ENCODE measurements at places on chromosomes 7 and 10.

- DNase-seq: no peak
Observed at GRCh38 chr10:6140141-6140841, 51.5 kb downstream of the RBM17 start.

DNA sequence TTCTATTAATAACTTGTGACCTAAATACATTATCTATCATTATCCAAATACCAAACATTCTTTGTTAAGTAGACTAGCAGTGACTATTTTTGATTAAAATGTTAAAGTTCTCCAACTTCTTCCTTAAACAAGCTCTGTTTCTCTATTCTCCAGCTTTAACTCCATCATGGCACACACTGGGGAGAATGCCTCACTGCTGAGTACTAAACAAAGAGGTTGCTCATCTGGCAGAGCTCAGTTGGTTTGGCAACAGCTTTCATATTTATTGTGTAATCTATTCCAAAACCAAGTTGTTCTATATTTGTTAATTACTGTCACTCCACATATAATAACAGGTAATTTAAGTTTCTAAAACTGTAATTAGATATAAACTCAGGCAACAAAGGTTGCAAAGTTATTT lies 89.6 kb downstream of the USP6NL start:
- DNase-seq: no peak

DNA sequence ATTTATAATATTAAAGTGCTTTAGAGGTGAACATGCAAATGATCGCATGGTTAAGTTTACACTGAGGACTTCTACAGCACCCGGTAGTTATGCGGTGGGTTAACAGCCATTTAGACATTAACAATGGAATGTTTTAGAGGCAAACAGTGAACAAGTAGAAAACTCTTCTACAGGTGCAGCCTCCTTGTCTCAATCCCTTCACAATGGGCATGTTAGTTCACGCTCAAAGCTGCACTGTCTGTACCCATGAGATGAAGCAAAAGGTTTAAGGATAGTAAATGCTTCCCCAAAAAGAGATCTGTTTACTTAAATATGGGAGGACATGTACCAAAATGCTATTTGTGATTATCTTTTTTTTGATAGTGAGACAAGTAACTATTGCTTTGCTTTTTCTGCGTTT lies 25.1 kb downstream of the PUS7 start:
- DNase-seq: no peak

- DNase-seq: no peak
Observed at GRCh38 chr10:71840177-71840957, 10.7 kb downstream of the PSAP start.

DNA sequence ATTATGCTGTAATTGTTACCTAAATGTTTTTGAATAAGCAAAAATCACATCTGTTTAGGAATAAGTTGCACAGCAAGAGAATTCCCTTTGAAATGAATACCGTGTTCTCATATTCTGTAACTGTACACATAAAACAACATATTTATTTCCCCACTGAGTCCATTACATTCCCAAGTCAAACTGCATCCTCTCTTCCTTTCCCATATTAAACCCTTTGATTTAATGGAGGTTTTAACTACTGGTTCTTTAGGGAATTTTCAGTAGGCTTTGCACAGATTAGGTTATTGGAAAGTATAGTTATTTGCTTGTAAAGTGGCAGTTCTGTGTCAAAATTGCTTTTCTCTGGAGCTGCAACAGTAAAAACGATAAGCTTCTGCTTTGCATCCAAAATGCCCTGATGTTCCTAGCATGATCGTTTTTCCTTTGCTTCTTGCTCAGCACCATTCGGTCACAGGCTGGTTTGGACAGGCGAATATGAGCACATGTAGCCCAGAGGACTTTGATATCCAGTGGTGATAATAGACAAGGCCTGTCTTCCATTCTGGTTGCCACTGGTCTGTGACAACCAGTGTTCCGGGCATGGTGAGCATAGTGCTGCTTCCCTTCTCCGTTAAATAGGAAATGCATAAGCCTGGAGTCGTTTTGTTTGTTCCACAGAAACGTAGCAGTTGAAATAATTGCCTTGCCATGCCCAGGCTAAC lies 696.1 kb downstream of the AUTS2 start:
- no peak for DNase-seq

- DNase-seq: no peak
Observed at GRCh38 chr10:82075605-82076004, 200.6 kb downstream of the NRG3 start.

- DNase-seq: no peak
Observed at GRCh38 chr7:126856691-126857291, 395.9 kb downstream of the GRM8 start.

- DNase-seq: no peak
Observed at GRCh38 chr10:122113161-122113944, 124.4 kb downstream of the TACC2 start.

GRCh38 chr7:151143261-151144015 lies 24.1 kb downstream of the GBX1 start:
- DNase-seq: no peak

DNA sequence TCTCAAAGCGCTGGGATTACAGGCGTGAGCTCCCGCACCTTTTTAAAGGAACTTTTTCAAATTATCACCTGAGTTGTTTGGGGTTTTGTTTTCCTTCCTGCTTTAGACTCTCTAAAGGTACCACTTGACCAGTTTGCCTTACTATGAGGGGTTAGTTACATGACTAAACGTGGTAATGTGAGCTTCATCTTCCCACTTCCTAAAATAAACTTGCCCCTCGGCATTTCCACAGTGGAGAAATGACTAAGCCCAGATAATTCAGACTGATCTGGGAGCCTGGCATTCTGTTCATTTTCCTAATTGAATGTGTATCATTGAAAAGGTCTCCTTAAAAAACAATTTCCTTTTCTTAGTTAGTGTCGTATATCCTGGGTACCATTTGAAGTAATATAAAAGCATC lies 163.4 kb downstream of the PLXDC2 start:
- no peak for DNase-seq

- no peak for DNase-seq
Observed at GRCh38 chr10:15225511-15225910, 57.0 kb upstream of the NMT2 start.

DNA sequence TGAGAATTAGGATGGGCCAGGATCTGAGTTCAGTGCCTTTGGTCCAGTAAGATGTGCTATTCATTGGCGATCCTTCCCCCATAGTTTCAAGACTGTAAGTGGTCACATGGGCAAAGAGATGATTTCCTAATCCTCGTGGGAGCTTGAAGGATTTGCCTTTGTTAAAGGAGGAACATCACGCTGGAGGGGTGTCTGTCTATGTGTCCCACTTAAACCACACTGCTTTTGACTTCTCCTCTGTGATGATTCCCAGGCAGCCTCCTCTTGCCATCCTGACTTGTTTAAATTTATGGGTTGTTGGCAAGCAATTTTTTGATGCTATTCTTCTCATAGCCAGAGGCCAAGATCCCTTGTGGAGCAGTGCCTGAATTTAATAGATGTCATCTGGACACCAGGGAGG lies 154.0 kb downstream of the TCF7L2 start:
- DNase-seq: no peak

GRCh38 chr10:4826792-4827324 lies 851 bp downstream of the AKR1E2 start:
- DNase-seq: no peak

GRCh38 chr10:43785252-43785651 lies 136.6 kb upstream of the ZNF32 start:
- no peak for DNase-seq

DNA sequence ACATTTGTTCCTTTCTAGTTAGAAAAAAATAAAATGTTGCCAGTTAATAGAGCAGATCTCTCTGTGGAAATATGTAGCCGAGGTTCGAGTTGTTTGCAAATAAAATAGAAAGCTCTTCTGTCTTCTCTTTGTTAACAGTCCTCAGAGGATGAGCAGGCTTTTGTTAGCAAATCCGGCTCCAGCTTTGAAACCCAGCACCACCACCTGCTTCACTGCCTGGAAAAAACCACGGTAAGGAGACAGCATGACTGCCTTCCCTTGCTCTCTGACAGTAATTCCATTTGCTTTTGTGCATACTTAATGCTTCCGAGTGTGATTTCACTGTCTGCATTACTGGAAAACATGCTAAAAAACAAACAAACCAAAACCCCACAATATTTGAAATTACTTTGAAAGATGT lies 115.6 kb downstream of the TSPAN12 start:
- no peak for DNase-seq

DNA sequence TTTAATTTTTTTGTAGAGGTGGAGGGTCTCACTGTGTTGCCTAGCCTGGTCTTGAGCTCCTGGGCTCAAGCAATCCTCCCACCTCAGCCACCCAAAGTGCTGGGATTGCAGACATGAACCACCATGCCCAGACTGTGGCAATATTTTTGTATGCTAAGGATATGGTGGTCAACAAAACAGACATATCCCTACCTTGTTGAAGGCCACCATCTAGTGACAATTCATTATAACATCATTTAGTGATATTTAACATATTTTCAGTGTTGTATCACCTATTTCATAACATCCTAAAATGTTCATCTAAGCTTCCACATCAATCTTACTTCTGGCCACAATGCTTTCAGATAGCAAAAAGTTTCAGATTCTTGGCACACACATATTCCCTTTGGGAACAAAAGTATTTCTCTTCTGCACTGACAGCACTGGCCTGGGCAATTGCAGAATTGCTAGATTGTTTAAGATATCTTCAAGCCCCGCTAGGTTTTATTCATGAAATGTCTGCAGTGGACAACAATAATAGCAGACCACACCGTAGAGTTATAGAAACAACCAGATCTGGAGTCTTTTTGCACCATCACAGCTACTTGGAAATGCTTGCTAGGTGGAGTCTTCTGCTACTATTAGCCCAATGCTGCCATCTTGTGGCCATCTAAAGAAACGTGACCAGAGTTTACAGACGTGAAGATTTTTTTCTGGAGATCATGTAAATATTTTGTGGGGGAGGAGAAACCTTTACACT lies 58.4 kb downstream of the DNAJC12 start:
- DNase-seq: peak; percentile 44

- no peak for DNase-seq
Observed at GRCh38 chr7:21550821-21551531, 8.1 kb downstream of the DNAH11 start.

- no peak for DNase-seq
Observed at GRCh38 chr7:129777993-129778769, 166.7 kb downstream of the NRF1 start.
